ENCODE measurements at places on chromosomes 5 and 9. TPM values are rescaled to one million over a fixed set of nuclear protein-coding genes. Genes with fewer than 3 reads are reported as not detected.

The IFNK gene
- polyA plus RNA-seq = not detected

The ORM2 gene
- polyA plus RNA-seq = 3.2 TPM

The LMX1B gene
- polyA plus RNA-seq = 0.04 TPM

The PCDHB14 gene
- 8.2 TPM for polyA plus RNA-seq

The PLAC8L1 gene
- polyA plus RNA-seq = 0.27 TPM

The SAXO1 gene
- 0.03 TPM for polyA plus RNA-seq

The FGF1 gene
- polyA plus RNA-seq = 0.58 TPM

The IL4 gene
- not detected for polyA plus RNA-seq

The PTBP3 gene
- polyA plus RNA-seq = 12.0 TPM

DNA sequence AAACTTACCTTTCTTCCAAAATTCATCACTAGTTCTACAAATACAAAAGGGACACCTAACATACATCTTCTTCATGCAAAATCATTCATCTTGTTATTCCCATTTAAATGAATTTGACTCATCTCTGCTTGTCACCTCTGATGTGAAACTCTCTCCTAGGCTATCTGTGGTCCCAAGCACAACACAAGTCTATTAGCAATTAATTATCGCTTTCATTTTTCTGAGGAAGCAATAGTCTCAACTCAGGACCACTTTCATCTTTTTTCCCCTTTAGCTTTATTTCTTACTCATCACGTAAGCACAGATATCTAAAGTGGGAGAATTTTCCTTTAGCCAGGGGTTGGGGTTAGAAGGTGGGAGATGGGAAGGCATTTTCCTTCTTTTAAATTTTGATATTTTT lies 131.9 kb downstream of the ST8SIA4 start:
- DNase-seq = no peak

DNA sequence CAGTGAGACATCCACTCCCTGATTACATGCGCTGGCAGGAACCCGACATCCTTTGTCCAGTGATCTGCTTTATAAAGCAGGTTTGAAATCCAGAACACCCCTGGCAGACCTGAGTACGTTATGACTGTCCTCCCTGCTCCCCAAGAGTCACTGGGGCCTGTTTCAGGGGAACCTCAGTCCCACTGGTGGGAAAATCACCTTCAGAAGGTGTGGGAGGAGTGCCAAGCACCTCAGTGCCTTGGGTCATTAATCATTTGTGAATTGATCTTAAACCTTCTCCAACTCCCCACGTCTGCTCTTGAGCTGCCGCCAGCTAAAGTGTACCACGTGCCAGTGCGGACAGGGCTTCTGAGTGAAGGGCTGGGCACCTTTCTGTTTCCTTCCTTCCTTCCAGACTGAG lies 16.2 kb downstream of the SLC6A3 start:
- no peak for DNase-seq

- no peak for DNase-seq
Measured at GRCh38 chr5:13921578-13921977, 22.9 kb downstream of the DNAH5 start.

- DNase-seq = no peak
Measured at GRCh38 chr9:28801144-28801799, 1228.0 kb upstream of the C9orf72 start.

DNA sequence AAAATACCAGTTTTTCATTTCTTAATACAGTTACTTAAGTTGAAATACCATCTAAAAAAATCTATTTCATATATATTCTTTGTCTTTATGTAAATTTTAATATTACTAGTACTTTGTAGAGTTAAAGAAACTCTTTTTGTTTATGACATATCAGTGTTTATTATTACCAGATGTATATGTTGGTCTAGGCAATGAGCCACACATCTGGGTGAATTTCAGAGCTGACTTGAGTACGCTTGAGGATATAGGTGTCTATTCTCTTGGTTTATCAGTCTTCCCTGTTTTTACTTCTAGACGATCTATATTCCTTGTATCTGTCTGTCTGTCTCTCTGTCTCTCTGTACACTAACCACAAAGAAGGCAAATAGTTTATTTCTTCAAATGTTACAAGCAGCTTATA lies 2.9 kb downstream of the SMAD5 start:
- DNase-seq = no peak

DNA sequence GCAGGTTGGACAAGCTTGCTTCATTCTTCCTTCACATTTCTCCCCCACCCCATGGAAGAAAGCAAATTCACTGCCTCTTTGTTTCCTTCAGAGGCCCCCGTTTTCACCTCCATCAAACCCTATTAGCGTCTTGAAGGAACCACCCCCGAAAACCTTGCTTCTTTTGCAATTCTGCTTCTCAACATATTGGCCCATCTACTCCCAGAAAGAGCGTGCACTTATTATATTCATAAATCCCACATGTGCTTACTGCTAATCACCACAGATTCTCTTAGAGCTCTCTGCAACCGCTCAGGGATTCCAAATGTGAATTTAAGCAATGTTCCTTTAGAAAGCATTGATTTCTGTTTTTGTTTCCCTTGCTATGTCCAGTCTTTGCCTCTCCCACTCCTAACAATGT lies 1.1 kb downstream of the F2RL2 start:
- no peak for DNase-seq

GRCh38 chr5:134437847-134438581 lies 26.3 kb upstream of the CDKN2AIPNL start:
- DNase-seq = no peak

DNA sequence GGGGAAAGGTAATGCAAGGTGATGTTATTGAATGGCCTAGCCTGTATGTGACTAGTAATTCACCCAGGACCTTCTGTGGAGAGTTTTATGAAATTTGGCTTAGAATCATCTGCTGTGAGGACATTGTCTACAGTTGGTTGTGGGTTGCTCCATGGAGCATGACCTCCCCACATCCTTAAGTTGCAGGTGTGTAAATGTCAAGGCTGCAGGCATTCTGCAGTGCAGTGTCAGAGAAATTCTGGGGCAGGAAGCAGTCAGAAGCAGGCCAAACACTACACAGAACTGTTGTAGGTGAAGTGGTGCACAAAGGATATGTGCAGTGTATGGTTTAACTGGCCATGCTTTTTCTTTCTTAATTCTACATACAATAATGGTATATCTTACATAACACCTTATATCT lies 588.3 kb downstream of the EBF1 start:
- DNase-seq = no peak

GRCh38 chr5:54457094-54457862 lies 1.8 kb downstream of the HSPB3 start:
- DNase-seq = no peak

DNA sequence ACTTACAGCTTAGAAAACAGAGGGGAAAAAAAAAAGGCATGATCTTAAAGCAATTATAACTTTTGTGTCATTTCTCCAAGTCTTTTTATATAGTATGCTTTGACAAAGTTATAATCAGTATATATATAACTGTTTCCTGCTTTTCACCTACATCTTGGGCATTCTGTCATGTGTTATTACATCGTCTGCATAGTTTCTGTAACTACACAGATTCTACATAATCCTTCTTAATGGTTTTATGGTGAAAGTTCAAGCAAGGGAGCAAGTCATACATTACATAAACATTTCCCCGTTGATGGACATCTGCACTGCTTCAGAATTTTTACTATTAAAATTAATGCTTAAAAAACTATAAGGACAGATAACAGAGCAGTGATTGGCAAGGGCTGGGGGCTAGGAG lies 12.1 kb downstream of the FEM1C start:
- DNase-seq = no peak

GRCh38 chr5:98961665-98962344 lies 33.0 kb upstream of the CHD1 start:
- DNase-seq = no peak

DNA sequence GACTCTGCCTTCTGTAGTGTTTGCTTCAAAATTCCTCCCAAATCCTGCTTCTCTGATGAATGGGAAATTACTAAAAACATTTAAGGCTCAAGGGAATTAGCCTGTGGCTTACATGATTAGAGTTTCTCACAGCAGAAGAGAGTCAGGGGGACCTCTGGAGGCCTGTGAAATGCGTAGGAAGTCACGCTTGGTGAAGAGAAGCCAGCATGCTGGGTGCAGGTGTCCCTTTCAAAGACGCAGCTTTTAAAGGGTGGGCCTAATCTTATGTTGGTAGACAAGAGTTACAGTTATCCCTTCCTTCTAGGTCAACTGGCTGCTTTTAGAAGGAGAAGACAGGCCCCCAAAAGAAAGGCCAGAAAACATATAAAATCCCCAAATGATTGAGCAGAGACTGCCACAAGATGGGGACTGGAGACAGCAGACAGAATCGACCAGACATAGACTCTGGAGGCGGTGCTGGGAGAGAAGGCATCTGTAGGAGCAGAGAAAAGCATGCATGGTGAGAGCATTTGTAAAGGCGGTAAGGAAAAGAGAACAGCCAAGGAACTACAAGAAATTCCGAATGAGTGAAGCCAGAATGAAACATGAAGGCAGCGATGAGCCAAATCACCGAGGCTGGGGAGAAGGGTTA lies 42.3 kb downstream of the B4GALT1 start:
- DNase-seq = no peak

GRCh38 chr5:125558466-125558865 lies 812.0 kb upstream of the ZNF608 start:
- DNase-seq = no peak

GRCh38 chr5:57431759-57432158 lies 50.9 kb downstream of the ACTBL2 start:
- no peak for DNase-seq

DNA sequence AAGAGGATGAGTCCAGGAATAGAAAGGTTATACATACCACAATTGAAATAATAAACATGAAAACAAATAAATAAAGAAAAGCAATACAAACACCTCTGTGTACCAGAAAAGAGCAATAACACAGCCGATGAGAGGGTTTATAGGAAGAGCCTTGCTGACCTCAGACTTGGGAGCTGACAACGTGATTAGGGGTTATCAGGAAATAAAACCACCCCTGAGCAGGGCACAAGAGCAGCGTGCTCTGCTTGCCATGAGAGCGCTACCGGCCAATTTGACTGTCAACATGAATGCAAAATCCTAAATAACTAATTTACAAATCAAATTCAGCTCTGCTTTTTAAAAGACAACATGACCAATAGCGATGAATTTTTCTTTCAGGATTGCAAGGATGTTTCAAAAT lies 2.6 kb upstream of the FREM1 start:
- DNase-seq = no peak

DNA sequence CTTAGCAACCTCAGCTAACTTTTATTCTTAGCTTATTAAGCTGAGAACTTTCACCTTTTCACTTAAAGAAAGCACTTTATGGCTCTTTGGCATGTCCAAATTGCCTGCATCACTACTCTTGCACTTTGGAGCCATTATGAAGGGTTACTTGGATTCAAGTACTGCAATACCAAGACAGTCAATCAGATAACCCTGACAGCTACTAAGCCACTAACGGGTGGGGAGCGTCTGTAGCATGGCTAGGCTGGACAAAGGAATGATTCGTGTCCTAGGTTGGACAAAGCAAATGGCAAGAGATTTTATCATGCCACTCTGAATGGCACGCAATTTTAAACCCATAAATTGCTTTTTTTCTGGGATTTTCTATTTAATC lies 39.6 kb downstream of the TRPM6 start:
- no peak for DNase-seq

- DNase-seq = no peak
Measured at GRCh38 chr9:15101095-15101494, 190.9 kb upstream of the FREM1 start.

- DNase-seq = no peak
Measured at GRCh38 chr5:82349652-82350051, 71.5 kb upstream of the RPS23 start.

DNA sequence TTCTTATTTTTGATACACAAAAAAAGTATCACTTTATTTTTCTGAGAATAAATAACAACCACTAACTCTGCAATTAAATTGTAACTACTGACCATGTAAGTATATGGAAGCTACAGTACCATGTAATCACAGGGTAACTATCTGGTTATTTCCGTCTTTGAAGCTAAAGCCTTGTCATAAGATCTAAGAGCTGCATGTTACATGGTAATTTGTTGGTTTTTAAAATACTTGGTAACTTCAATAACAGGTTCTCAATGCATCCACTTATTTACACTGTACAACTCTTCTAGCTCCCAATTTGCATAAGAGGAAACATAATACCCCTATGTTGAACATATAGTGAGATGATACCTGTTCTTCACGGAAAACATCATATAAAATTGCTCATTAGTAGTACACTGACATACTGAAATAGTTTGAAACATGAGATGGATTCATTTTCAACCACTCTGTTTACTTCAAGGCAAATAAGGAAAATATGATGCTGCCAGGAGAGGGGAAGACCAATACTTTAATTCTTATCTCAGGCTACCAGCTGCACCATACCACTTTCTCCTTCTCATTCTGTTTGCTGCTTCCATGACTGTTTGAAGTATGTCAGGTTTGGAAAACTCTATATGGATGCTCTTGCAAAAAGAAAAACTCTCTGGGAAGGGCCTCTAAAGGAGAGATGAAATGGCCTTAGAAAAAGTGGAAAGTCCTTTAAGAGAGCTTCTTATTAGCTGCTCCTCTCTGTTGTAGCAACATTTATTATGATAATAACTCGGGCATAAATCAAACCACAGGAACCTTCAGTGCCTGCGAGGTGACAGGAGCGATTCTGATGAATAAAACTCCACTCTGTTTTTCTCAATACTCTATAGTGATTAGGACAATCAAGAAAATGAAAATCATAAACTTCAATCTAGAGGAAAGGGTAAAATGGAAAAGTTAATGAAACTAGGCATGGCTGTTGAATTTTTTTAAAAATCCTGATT lies 150.2 kb downstream of the KIAA0825 start:
- DNase-seq = no peak
